Heart left ventricle (tissue), 16 donors: ENCODE measurements at places on chromosomes 1 and 21. TPM values are rescaled to one million over a fixed set of nuclear protein-coding genes. Genes with fewer than 3 reads are reported as not detected.

The LCE1C gene
- not detected for total RNA-seq

The HTR1D gene
- not detected for total RNA-seq

The CRYAA gene
- not detected for total RNA-seq

The RGS8 gene
- total RNA-seq: not detected

The SPOCD1 gene
- total RNA-seq: 2.9 TPM

The CFHR5 gene
- not detected for total RNA-seq

The NTMT2 gene
- total RNA-seq: 0.56 TPM

The LCE1D gene
- total RNA-seq: not detected

The S100A7 gene
- total RNA-seq: not detected

The OR2L2 gene
- not detected for total RNA-seq

The LCE1F gene
- not detected for total RNA-seq

The L1TD1 gene
- 0.14 TPM for total RNA-seq

The GBP3 gene
- total RNA-seq: 30.1 TPM

DNA sequence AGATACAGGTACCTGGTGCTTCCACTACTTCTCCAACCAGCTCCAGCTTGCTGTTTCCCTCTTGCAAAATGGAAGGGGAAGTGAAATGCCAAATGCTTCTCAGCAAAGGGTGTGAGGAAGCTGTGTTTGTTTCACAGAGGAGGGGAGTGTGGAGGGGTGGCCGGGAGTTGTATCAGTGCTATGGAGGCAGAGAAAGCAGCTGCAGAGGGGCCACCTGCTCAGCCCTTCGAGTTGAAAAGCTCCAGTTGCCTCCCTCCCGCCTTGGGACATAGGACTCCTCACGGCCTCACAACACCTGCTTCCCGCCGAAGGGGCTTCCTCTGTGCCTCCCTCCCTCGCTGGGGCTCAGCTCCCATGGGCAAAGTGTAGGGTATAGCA, 12.1 kb upstream of the LINGO4 start:
- peaks cover 13% of the 10 kb centered on the region for H3K4me1 ChIP-seq
- no peaks in the 10 kb centered on the region for H3K27me3 ChIP-seq
- no peak overlapping the region for H3K27ac ChIP-seq
- no peaks in the 10 kb centered on the region for H3K36me3 ChIP-seq
- DNase-seq: no peak

- H3K4me1 ChIP-seq: peaks cover 5% of the 10 kb centered on the region
- no peaks in the 10 kb centered on the region for H3K36me3 ChIP-seq
- peaks cover 5% of the 10 kb centered on the region for H3K27me3 ChIP-seq
- H3K4me3 ChIP-seq: no peak overlapping the region
Observed at GRCh38 chr1:20470194-20470593, 15.8 kb downstream of the CAMK2N1 start.

GRCh38 chr1:73948055-73948454, 249.9 kb downstream of the LRRIQ3 start:
- H3K27ac ChIP-seq: no peak overlapping the region
- H3K4me3 ChIP-seq: no peak overlapping the region
- H3K36me3 ChIP-seq: no peaks in the 10 kb centered on the region
- no peak for DNase-seq

DNA sequence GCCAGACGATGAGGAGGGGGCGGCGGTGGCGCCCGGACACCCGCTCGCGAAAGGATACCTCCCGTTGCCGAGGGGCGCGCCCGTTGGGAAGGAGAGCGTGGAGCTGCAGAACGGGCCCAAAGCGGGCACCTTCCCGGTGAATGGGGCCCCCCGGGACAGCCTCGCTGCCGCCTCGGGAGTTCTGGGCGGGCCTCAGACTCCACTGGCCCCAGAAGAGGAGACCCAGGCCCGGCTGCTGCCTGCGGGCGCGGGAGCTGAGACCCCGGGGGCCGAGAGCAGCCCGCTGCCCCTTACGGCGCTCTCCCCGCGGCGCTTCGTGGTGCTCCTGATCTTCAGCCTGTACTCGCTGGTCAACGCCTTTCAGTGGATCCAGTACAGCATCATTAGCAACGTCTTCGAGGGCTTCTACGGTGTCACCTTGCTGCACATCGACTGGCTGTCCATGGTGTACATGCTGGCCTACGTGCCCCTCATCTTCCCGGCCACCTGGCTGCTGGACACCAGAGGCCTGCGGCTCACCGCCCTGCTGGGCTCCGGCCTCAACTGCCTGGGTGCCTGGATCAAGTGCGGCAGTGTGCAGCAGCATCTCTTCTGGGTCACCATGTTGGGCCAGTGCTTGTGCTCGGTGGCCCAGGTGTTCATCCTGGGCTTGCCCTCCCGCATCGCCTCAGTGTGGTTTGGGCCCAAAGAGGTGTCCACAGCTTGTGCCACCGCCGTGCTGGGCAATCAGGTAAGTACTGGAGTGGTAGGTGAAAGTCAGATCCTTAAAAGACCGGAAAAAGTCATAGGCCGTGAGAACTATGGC, 588 bp downstream of the FLVCR1 start:
- H3K4me3 ChIP-seq: peak overlapping the region; percentile 99
- H3K4me1 ChIP-seq: peaks cover 48% of the 10 kb centered on the region
- peak overlapping the region; percentile 79 for H3K27ac ChIP-seq
- peak; percentile 28 for DNase-seq

DNA sequence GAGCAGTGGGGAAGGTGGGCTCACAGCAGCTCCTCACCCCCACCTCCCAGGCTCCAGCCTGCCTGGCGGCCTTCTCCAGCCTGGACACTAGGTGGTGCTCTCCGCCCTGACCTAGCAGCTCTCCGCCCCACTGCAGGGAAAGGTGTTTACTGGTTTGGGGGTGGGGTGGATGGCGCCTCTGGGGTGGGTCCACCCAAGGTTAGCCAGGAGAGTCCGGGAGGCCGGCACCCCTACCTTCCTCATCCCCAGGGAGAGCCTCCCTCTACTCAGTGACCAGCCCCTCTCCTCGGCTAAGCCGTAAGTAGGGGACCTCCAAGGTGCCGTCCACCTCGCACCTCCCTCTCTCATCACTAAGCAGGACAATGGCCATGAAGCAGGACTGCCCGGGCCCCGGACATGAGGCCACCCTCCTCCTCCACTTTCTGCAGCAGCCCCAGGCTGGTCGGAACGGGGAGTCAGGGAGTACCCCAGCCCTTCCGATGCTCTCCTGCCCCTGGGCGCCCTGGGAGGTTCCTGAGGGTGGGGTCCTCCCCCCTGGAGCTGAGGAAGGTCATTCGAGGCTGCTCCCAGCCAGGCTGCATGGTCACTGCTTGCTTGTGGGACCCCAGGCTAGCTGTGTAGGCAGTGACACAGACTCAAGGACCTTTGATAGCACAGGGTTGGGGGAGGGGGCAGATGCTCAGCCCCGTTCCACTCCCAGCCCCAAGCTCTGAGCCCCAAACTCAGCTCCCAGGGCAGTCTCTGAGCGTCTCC, 101.4 kb upstream of the VAMP3 start:
- no peaks in the 10 kb centered on the region for H3K27me3 ChIP-seq
- H3K27ac ChIP-seq: no peak overlapping the region
- no peak for DNase-seq
- H3K36me3 ChIP-seq: no peaks in the 10 kb centered on the region

- no peaks in the 10 kb centered on the region for H3K36me3 ChIP-seq
- peaks cover 31% of the 10 kb centered on the region for H3K4me1 ChIP-seq
- no peak for DNase-seq
Observed at GRCh38 chr21:45110873-45111624, 36.7 kb downstream of the ADARB1 start.

GRCh38 chr1:34235594-34235993, 58.9 kb downstream of the C1orf94 start:
- no peak for DNase-seq
- no peak overlapping the region for H3K27ac ChIP-seq
- no peak overlapping the region for H3K4me3 ChIP-seq
- no peaks in the 10 kb centered on the region for H3K36me3 ChIP-seq

DNA sequence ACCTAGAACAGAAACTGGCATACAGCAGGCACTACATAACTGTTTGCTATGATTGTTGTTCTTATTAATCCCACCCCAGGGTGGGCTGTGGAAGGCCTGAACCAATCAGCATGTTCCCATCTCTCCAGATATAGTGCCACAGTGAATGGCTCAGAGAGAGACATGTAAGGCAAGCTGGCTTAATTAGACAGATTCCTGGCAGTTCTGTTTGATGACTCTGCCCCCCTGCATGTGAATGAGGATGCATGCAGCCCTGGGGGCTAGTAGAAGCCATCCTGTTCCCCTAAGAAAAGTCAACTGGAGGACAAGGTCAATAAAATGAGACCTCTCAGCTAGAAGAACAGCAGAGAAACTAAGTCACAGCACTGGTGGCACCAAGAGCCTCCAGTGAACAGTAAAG, 130.3 kb downstream of the GLIS1 start:
- H3K36me3 ChIP-seq: no peaks in the 10 kb centered on the region
- no peak overlapping the region for H3K27ac ChIP-seq
- no peaks in the 10 kb centered on the region for H3K27me3 ChIP-seq
- H3K4me1 ChIP-seq: no peaks in the 10 kb centered on the region
- H3K4me3 ChIP-seq: no peak overlapping the region

DNA sequence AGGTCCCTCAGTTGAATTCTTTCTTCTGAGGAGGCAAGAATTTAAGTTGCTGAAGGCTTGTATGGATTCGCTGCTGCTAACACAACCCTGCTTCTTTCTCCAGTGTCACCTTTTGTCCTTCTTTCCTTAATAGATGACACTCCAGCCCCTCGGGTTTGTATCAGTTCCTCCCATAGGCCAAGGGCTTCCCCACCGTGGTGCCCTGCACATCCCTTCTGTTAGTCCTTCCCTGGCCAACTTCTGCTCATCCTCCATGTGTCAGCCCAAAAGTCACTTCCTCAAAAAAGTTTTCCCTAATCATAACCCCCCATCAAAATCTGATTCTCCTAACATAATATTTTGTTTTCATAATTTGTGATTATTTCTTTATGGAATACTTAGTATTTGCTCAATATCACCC, 190.4 kb downstream of the RHOU start:
- no peak overlapping the region for H3K27ac ChIP-seq
- no peaks in the 10 kb centered on the region for H3K27me3 ChIP-seq
- no peaks in the 10 kb centered on the region for H3K4me1 ChIP-seq
- no peaks in the 10 kb centered on the region for H3K36me3 ChIP-seq
- no peak overlapping the region for H3K4me3 ChIP-seq

GRCh38 chr1:46522184-46522968, 29.1 kb downstream of the KNCN start:
- peaks cover 11% of the 10 kb centered on the region for H3K27me3 ChIP-seq
- H3K27ac ChIP-seq: no peak overlapping the region
- peak; percentile 43 for DNase-seq
- no peaks in the 10 kb centered on the region for H3K4me1 ChIP-seq
- no peak overlapping the region for H3K4me3 ChIP-seq

DNA sequence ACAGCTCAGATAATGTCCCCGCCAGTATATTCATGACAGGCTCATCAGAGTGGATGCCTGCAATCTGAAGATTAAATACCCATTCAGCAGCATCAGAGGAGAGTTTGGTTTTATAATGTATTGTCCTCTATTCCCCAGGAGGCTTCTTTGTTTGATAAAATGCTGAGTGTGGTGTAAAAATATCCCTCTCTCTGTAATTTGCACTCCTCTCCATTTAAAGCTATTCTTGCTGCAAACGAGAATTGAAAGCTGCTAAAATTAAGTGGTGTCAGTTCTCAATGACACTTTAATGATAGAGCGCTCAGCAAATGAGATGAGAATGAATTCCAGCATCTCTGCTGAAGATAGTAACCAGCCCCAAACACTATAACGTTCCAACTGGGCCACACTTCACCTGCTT, 205.7 kb upstream of the RRP15 start:
- H3K4me1 ChIP-seq: no peaks in the 10 kb centered on the region
- DNase-seq: no peak
- no peaks in the 10 kb centered on the region for H3K27me3 ChIP-seq
- no peaks in the 10 kb centered on the region for H3K36me3 ChIP-seq
- H3K27ac ChIP-seq: no peak overlapping the region
- H3K4me3 ChIP-seq: no peak overlapping the region

- H3K4me3 ChIP-seq: no peak overlapping the region
- no peak for DNase-seq
- H3K36me3 ChIP-seq: no peaks in the 10 kb centered on the region
- no peaks in the 10 kb centered on the region for H3K4me1 ChIP-seq
Observed at GRCh38 chr1:67300561-67300960, 7.1 kb upstream of the IL12RB2 start.

- H3K4me1 ChIP-seq: no peaks in the 10 kb centered on the region
- no peak overlapping the region for H3K4me3 ChIP-seq
- H3K36me3 ChIP-seq: no peaks in the 10 kb centered on the region
- H3K27me3 ChIP-seq: no peaks in the 10 kb centered on the region
- H3K27ac ChIP-seq: no peak overlapping the region
Observed at GRCh38 chr1:229666585-229666984, 40.5 kb downstream of the URB2 start.

DNA sequence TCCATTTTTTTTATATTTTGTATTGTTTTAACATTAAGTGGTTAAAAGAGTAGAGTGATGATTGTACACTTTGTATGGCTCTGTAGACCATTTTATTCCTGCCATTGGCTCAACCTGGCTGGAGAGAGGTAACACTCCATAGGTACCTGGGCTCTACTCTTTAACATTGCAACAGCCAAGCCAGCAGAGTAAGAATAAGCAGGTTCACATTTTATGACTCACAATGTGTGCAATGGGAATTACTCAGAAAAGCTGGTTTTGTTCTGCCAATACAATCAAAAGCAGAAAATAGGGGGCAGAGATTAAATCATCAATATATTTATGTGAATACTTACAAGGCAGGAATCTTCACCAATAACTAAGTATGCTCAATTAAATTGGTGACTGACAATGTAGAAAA, 1324.0 kb downstream of the AMY1C start:
- H3K27me3 ChIP-seq: no peaks in the 10 kb centered on the region
- DNase-seq: no peak
- no peaks in the 10 kb centered on the region for H3K36me3 ChIP-seq
- no peak overlapping the region for H3K4me3 ChIP-seq
- no peaks in the 10 kb centered on the region for H3K4me1 ChIP-seq

GRCh38 chr1:244841273-244841927, 5.9 kb downstream of the COX20 start:
- H3K27ac ChIP-seq: no peak overlapping the region
- no peaks in the 10 kb centered on the region for H3K27me3 ChIP-seq
- no peak for DNase-seq

- H3K4me1 ChIP-seq: peaks cover 18% of the 10 kb centered on the region
- H3K27ac ChIP-seq: no peak within 1 kb of the TSS
- H3K36me3 ChIP-seq: no peaks in the 10 kb centered on the region
- no peaks in the 10 kb centered on the region for H3K27me3 ChIP-seq
- no peak for DNase-seq
Observed at GRCh38 chr1:173206816-173207568, at the start of gene TNFSF4. Gene TNFSF4 (minus strand): TSS chr1:173207331. CDS start chr1:173207176, 155 bp downstream.

- no peak overlapping the region for H3K27ac ChIP-seq
Observed at GRCh38 chr1:151526735-151527525, 13.2 kb upstream of the TUFT1 start.

DNA sequence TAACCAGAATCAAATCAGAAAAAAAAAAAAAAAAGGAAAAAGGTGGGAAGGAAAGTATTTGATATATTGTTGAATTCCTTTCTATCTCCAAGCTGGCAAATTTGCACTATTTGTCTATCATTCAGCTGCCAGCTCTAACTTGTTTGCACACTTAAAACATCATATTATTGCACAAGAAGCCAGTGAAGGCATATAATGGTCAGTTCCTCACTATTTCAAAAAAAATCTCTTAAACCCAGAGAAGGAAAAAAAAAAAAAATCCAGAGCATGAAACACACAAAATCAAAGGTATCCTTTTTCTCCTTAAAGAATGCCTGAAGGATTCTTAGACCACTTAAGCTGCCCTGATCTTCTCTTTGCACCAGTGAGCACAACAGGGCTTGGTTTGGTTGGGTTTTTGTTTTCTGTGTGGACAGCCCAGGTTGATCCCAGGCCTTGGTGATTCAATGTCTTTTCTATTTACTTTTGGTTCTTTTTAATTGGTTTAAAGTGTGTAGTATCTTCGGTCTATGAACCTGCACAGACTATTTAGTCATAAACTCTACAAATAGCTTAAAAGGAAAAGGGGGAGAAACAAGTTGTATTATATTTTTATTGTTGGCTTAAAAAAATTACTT, 40.2 kb downstream of the DUSP10 start:
- no peaks in the 10 kb centered on the region for H3K27me3 ChIP-seq
- no peaks in the 10 kb centered on the region for H3K4me1 ChIP-seq
- H3K4me3 ChIP-seq: no peak overlapping the region
- H3K36me3 ChIP-seq: peaks cover 39% of the 10 kb centered on the region
